Natural killer cell (primary cell): ENCODE measurements at places on chromosomes 3 and 15. TPM values are rescaled to one million over a fixed set of nuclear protein-coding genes. Genes with fewer than 3 reads are reported as not detected.

DNA sequence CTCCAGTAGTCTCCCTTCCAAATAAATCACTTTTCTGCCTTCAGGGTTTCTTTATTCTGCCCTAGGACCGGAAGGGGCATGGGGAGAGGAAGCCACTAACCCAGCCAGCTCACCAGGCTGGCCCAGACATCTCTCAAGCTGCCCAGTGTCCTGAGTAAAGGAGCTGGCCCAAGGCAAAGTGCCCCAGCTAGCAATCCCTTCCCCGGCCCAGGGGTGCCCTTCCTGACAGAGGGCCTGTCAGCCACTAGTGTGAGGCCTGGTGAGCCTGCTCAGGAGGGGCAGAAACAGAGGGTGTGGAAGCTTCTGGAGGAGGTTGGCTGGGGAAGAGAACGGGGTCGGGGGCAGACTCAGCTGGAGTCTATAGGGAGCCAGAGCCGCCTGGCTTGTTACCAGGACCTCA, 22.2 kb downstream of the SHF start:
- DNase-seq, result no peak

- no peak for DNase-seq
Measured at GRCh38 chr15:39752991-39753390, 29.6 kb downstream of the FSIP1 start.

- no peak for DNase-seq
Measured at GRCh38 chr3:105253225-105253624, 113.5 kb upstream of the ALCAM start.

DNA sequence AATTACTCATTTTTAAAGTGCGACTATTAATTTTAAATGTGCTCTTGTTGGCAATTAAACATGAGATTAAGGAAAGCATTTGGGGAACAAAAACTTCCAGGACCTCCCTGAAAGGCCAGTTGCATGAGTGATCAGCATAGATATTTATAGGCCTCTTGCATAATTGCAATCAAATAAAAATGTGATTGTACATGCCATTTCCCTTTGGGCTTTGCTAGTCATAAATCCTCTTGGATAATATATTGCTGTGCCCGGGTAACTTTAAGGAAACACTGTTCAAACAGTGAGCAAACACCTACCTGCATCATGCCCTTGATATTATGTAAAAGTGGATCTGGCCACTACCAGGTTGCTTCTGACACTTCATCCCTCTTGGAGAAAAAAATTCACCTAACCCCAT, 239.1 kb downstream of the MCTP2 start:
- DNase-seq, result no peak

DNA sequence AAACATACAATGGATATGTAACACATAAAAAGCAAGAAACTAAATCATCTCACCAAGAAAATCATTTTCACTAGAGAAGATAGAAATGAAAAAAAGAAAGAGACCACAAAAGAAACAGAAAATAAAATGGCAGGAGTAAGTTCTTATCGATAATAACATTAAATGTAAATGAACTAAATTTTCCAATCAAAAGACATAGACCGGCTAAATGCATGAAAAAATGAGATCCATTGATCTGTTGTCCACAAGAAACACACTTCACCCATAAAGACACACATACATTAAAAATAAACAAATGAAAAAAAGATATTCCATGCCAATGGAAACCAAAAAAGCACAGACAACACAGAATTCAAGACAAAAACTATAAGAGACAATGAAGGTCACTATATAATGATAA, 1771.9 kb downstream of the SI start:
- DNase-seq, result no peak

SERPINI2 gene
- not detected for total RNA-seq

CLSTN2 gene
- 0.05 TPM for total RNA-seq

CD80 gene
- 0.40 TPM for total RNA-seq

C3orf22 gene
- total RNA-seq, result not detected

CHRD gene
- not detected for total RNA-seq
